ENCODE measurements at places on chromosomes 3 and 15.
A peak's percentile ranks its signal among the peaks of the same experiment; 100 is the strongest.

- no peak overlapping the region for H3K27ac ChIP-seq
- no peak overlapping the region for H3K4me3 ChIP-seq
- H3K4me1 ChIP-seq = peaks cover 4% of the 10 kb centered on the region
- no peaks in the 10 kb centered on the region for H3K36me3 ChIP-seq
Measured at GRCh38 chr15:89002281-89002761, 85.9 kb upstream of the ABHD2 start.

DNA sequence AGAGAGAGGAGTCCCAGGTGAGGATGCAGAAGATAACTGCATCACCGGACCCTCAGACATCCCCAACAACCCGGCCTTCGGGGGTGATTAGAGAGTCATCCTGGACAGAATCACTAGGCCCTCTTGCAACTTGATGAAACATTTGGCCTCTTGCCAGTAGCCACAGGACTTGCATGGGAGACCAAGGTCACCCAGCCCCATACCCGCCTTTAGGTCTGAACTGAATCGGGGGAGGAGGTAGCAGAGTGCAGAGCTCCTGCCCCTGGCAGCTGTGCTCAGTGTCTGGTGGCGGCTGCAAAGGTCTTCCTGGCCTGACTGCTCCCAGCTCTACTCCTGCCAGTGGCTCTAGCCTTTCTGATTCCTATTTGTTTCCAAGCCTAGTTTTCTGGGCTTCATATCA, 12.4 kb downstream of the PIF1 start:
- DNase-seq = no peak
- peaks cover under 1% of the 10 kb centered on the region for H3K36me3 ChIP-seq
- peaks cover 5% of the 10 kb centered on the region for H3K27me3 ChIP-seq
- no peak overlapping the region for H3K4me3 ChIP-seq
- H3K4me1 ChIP-seq = no peaks in the 10 kb centered on the region

- no peak overlapping the region for H3K4me3 ChIP-seq
- H3K4me1 ChIP-seq = peaks cover 14% of the 10 kb centered on the region
- DNase-seq = no peak
Measured at GRCh38 chr15:58755350-58755749, 5.8 kb upstream of the ADAM10 start.

DNA sequence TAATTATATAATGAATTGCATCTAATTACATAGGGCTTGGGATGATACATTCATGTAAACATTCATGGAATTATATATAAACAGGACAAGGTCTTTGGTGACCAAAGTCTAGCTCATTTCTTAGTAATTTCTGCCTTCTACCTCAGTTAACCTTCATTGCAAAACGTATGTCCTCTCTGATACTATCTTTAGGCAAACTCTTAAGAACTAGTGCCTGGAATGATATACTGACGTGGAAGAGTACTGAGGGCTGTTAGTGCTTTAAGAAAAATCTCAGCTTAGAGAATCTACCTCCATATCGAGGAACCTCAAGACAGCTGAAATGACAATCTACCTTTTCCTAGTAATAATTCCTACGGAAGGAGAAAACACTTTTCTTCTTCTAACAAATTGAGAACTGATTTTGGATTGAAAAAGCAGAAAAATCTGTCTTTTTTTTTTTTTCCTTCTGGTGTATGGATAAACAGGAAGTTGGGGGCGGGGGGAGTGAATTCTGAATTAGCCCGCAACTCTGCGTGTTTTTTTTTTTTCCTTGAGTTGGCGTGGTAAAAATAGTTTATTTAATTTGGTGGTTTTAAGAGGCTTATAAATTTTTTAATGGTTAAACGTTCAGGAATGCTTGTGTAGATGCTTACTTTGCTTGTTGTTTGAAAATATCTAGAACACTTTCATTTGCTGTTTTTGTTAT, 43.2 kb downstream of the RARB start:
- no peak for DNase-seq
- no peaks in the 10 kb centered on the region for H3K36me3 ChIP-seq
- H3K4me3 ChIP-seq = no peak overlapping the region
- no peaks in the 10 kb centered on the region for H3K4me1 ChIP-seq

- H3K27me3 ChIP-seq = no peaks in the 10 kb centered on the region
- H3K36me3 ChIP-seq = peaks cover 30% of the 10 kb centered on the region
- DNase-seq = no peak
- no peak overlapping the region for H3K4me3 ChIP-seq
- H3K4me1 ChIP-seq = peaks cover 23% of the 10 kb centered on the region
Measured at GRCh38 chr3:48682786-48683185, 2.9 kb downstream of the NCKIPSD start.

GRCh38 chr3:39937315-39937714, 127.9 kb downstream of the MYRIP start:
- no peak overlapping the region for H3K4me3 ChIP-seq
- H3K27me3 ChIP-seq = peaks cover 4% of the 10 kb centered on the region
- no peak for DNase-seq
- peaks cover 4% of the 10 kb centered on the region for H3K4me1 ChIP-seq
- no peak overlapping the region for H3K27ac ChIP-seq

GRCh38 chr3:119571688-119572087, 7.6 kb upstream of the ADPRH start:
- no peak overlapping the region for H3K4me3 ChIP-seq
- peaks cover 10% of the 10 kb centered on the region for H3K4me1 ChIP-seq
- no peaks in the 10 kb centered on the region for H3K27me3 ChIP-seq

GRCh38 chr15:90213122-90213817, 12.1 kb downstream of the SEMA4B start:
- H3K27ac ChIP-seq = no peak overlapping the region
- no peaks in the 10 kb centered on the region for H3K27me3 ChIP-seq

DNA sequence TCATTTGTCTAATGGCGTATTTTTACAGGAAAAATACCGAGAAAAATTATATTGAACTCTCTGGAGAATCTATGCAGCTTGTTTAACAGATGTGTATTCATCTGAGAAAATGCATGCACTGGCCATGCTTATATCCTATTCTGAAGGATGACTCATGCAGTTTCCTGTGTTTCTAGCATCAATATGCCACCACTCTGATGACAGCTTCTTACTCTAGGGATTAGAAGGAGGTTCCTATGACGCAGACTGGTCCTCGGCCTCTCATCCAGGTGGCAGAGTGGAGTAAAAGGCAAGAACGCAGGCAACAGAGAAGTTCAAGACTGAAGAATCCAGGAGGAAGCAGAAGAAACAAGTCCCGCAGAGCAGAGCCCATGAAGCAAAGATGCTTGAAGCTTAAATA, 910.0 kb upstream of the ROBO1 start:
- no peak for DNase-seq
- H3K36me3 ChIP-seq = no peaks in the 10 kb centered on the region
- no peaks in the 10 kb centered on the region for H3K27me3 ChIP-seq

DNA sequence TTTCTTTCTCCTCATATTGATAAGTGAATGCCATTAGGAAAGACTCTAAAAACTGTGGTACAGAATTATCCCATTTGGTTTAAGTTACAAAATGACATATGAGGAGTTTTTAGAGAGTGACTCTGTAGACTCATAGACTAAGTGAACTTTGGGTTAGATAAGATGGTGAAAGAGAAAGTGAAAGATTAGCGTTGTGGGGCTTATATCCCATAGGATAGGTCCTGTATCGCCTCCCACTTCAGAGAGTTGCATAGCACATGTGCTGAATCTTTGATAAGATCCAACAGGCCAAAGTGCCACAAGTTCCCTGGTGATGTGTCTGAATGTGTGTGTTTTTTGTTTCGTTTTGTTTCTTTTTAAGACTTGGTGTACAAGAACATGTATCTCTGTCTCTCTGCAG, 666.9 kb downstream of the MECOM start:
- no peaks in the 10 kb centered on the region for H3K27me3 ChIP-seq
- H3K4me1 ChIP-seq = no peaks in the 10 kb centered on the region
- H3K36me3 ChIP-seq = no peaks in the 10 kb centered on the region

GRCh38 chr3:42032693-42033349, 58.3 kb upstream of the TRAK1 start:
- H3K36me3 ChIP-seq = peaks cover 12% of the 10 kb centered on the region
- no peak overlapping the region for H3K27ac ChIP-seq
- no peak overlapping the region for H3K4me3 ChIP-seq
- H3K27me3 ChIP-seq = no peaks in the 10 kb centered on the region
- DNase-seq = no peak
- peaks cover 4% of the 10 kb centered on the region for H3K4me1 ChIP-seq

GRCh38 chr3:36372534-36372935, 7.8 kb upstream of the STAC start:
- no peak overlapping the region for H3K27ac ChIP-seq
- H3K4me1 ChIP-seq = no peaks in the 10 kb centered on the region
- peaks cover 10% of the 10 kb centered on the region for H3K27me3 ChIP-seq
- H3K36me3 ChIP-seq = no peaks in the 10 kb centered on the region

DNA sequence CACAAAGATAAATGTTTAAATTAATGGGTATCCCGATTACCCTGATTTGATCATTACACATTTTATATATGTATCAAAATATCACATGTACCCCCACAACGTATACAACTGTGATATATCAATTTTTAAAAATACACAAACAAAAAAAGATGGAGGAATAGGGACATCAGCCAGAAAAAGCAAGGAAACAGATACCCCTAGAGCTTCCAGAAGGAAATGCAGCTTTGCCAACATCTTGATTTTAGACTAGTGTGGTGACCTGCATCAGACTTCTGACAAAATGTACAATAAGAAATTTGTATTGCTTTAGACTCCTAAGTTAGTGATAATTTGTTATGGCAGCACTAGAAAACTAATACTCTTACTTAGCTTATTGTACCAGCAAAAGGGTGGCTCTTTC, 483.8 kb downstream of the TUSC7 start:
- no peak for DNase-seq
- no peaks in the 10 kb centered on the region for H3K36me3 ChIP-seq
- no peak overlapping the region for H3K4me3 ChIP-seq
- no peaks in the 10 kb centered on the region for H3K4me1 ChIP-seq
- no peak overlapping the region for H3K27ac ChIP-seq
- no peaks in the 10 kb centered on the region for H3K27me3 ChIP-seq

- no peaks in the 10 kb centered on the region for H3K27me3 ChIP-seq
- no peak overlapping the region for H3K4me3 ChIP-seq
- peak; percentile 33 for DNase-seq
- H3K36me3 ChIP-seq = no peaks in the 10 kb centered on the region
- no peak overlapping the region for H3K27ac ChIP-seq
- peaks cover 17% of the 10 kb centered on the region for H3K4me1 ChIP-seq
Measured at GRCh38 chr15:78763796-78764241, 47.4 kb downstream of the ADAMTS7 start.

DNA sequence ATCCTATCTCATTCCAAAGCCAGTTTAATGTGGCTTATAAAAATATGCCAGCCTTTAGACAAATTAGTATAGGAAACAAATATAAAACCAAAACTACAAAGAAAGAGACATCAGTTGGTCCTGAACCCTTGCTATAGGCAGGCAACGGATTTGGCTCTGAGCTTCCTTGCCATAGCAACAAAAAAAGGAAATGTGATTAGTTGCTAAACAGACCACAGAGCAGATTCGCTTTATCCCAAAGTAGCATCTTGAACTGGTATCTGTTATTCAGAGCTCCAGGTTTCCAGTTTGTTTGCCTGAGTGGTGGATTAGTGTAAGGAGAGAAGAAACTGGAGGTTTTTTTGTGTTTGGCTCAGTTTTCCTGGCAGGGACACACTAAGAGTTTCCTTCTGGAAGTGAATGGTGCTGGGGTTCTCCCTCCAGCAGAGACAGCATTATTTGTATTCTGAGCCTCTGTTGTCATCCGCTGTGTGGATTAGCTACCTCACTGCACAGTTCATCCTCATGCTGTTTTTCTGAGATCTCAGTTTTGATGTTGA, 44.1 kb downstream of the CHST2 start:
- H3K36me3 ChIP-seq = peaks cover 5% of the 10 kb centered on the region
- DNase-seq = no peak
- H3K27ac ChIP-seq = peak overlapping the region; percentile 47
- H3K27me3 ChIP-seq = no peaks in the 10 kb centered on the region
- H3K4me3 ChIP-seq = no peak overlapping the region

DNA sequence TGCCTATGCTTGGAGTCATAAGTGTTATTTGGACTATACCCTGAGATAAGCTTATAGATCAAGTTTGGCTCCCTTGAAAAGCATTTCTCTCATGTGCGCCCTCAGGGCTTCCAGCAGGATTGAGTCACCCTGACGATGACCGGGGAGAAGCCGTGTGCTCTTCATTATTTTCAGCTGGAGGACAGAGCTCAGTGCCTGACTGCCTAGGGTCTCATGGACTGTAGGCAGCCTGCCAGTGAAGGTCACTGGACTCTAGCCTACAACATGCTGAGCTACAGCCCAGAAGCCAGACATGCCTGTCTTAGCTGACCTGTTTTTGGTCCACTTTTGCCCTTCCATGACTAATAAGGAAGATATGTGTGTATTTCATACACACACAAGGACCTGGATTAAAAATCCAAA, 31.6 kb upstream of the NUDT16 start:
- no peak for DNase-seq
- H3K27me3 ChIP-seq = peaks cover 5% of the 10 kb centered on the region
- H3K4me1 ChIP-seq = peaks cover 6% of the 10 kb centered on the region
- H3K36me3 ChIP-seq = no peaks in the 10 kb centered on the region
- H3K4me3 ChIP-seq = no peak overlapping the region
- no peak overlapping the region for H3K27ac ChIP-seq

- DNase-seq = no peak
- H3K27me3 ChIP-seq = peaks cover 43% of the 10 kb centered on the region
- H3K27ac ChIP-seq = peak overlapping the region; percentile 46
- H3K4me1 ChIP-seq = peaks cover 60% of the 10 kb centered on the region
- no peak overlapping the region for H3K4me3 ChIP-seq
Measured at GRCh38 chr15:70494852-70495571, 268.3 kb downstream of the UACA start.

- H3K4me1 ChIP-seq = no peaks in the 10 kb centered on the region
- no peak overlapping the region for H3K27ac ChIP-seq
- no peak overlapping the region for H3K4me3 ChIP-seq
- no peaks in the 10 kb centered on the region for H3K27me3 ChIP-seq
- peaks cover 38% of the 10 kb centered on the region for H3K36me3 ChIP-seq
- DNase-seq = no peak
Measured at GRCh38 chr3:41239587-41239986, 40.3 kb downstream of the CTNNB1 start.

DNA sequence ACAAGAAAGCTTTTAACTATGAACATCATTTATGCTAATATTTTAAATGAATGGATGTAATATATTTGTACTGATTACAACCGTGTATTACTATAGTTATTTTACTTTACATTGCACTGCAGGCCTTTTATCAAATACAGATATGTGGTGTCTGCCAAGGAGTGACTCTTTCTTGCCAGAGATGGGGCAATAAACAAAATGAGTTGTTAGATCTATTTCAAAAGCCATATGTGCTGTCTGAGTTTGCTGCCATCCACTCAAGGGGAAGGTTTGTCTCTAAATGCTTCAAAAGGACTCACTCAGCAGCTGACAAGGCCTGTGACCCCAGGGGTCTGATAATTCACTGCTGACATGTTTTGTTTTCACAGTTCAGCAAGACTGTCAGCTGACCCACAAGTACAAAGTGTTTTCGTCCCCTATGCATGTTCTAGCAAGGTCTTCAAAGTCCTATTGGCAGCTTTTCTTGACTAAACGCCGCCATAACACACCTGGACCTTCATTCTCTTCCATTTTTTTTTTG, 41.3 kb upstream of the ZBED2 start:
- no peak overlapping the region for H3K4me3 ChIP-seq
- H3K27me3 ChIP-seq = no peaks in the 10 kb centered on the region

GRCh38 chr3:153513236-153513635, 351.2 kb downstream of the RAP2B start:
- no peaks in the 10 kb centered on the region for H3K27me3 ChIP-seq
- H3K4me1 ChIP-seq = no peaks in the 10 kb centered on the region
- peaks cover 2% of the 10 kb centered on the region for H3K36me3 ChIP-seq
- no peak for DNase-seq

- no peaks in the 10 kb centered on the region for H3K4me1 ChIP-seq
- no peaks in the 10 kb centered on the region for H3K36me3 ChIP-seq
- H3K27ac ChIP-seq = no peak overlapping the region
- DNase-seq = no peak
- H3K4me3 ChIP-seq = no peak overlapping the region
Measured at GRCh38 chr15:55654561-55655031, 66.5 kb upstream of the PYGO1 start.
